ENCODE measurements at places on chromosomes 6 and 20.

- no peak for DNase-seq
Observed at GRCh38 chr20:57665589-57665971, 44.2 kb downstream of the PMEPA1 start.

- no peak for DNase-seq
Observed at GRCh38 chr20:17571153-17571527, 1.3 kb downstream of the DSTN start.

- DNase-seq, result peak; percentile 74
Observed at GRCh38 chr20:19928328-19929011, 88.7 kb upstream of the NAA20 start.

GRCh38 chr20:63706027-63706695 lies 1.6 kb downstream of the ARFRP1 start:
- no peak for DNase-seq

- peak; percentile 28 for DNase-seq
Observed at GRCh38 chr20:44309763-44310663, 989 bp downstream of the FITM2 start.

DNA sequence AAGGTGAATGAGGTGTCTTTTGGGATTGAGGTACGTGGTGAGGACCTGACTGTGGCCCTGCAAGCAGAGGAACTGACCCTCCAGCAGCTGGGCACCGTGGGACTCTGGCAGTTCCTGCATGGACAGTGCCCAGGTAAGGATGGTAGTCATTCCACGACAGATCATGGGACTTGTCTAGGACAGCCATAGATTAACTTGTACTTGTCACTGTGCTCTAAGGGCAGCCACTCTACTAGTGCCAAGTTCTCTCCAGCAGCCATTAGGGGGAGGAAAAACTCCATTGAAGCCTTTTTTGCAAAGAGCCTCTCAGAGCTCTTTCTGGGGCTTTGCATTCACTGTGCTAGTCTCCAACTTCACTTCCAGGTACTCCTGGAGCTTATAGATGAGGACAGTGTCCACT lies 20.4 kb downstream of the TAF11 start:
- DNase-seq, result no peak

DNA sequence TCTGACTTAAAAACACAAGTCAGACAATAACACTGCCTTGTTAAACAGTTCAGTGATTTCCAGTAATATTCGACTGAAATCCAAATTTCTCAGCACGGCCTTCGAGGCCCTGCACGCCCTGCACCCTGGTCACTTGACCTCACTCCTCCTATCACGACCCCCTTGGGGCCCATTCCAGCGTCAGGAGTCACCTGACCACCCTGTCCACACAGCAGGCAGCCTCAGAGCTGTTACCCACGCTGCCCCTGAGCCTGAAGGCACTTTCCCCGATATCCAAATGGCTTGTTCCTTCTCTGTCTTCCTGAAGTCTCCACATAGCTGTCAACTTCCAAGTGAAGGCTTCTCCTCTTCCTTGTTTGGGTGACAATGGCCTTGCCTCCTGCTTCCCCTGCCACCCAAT lies 33.1 kb upstream of the SMOC2 start:
- no peak for DNase-seq

- no peak for DNase-seq
Observed at GRCh38 chr6:39752835-39753724, 27.9 kb upstream of the KIF6 start.

All from body of pancreas (tissue), 4 donors.